T-helper 2 cell (primary cell): ENCODE measurements at places on chromosomes 3 and 15.

- no peak for DNase-seq
Measured at GRCh38 chr3:44482721-44483120, 5.3 kb upstream of the ZNF445 start.

DNA sequence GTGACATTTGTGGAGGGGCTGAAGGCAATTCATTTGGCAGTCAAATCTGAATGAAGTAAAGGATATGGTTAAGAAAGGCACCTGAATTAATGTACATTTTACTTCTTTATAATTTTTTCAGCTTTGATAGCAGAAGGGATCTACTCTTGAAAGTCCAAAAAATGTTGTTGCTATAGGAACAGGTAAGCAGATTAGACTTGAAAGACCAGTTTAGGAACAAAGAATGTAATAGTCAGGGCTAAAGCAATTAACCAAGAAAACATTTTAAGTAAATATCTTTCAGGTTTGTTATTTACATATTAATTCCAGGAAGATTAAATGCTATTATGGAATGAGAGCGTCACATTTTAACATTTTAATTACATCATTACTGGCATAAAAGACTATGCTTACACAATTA is 1.1 kb downstream of the ATP13A4 start:
- no peak for DNase-seq

DNA sequence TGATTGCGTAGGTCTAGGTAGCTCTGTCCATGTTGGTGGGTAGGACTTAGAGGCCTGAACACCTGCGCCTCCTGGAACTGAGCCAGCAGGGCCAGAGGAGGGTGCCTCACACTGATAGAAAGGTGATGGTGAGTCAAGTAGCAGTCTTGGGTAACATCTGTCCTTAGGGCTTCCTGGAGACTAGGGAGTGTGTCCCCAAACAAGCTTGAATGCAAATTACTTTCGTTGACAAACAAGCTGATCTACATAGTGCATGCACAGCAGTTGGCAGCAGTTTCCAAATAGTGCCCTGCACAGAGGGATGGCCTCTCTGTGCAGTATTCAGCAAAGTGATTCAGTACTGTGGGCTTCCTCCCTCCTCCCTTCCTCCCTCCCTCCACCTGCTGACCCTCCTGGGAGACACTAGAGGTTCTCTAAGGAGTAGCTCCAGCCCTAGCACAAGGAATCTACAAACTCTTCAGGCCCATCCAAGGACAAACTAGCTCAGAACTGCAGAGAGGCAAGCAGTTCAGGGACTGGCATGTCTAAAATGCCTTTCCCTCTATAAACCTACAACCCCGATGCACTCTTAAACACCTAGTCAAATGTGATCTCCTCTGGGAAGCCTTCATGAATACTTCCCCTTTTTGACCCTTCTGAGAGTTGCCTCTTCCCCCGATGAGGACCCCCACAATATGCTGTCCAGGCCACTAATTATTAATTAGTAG is 61.0 kb downstream of the TLE3 start:
- no peak for DNase-seq

GRCh38 chr3:13002398-13003124 is 70.7 kb downstream of the IQSEC1 start:
- DNase-seq, result no peak

- peak; percentile 62 for DNase-seq
Measured at GRCh38 chr3:64030741-64031140, 7.4 kb upstream of the PSMD6 start.

GRCh38 chr15:94722024-94722636 is 490.8 kb downstream of the MCTP2 start:
- DNase-seq, result no peak

- no peak for DNase-seq
Measured at GRCh38 chr3:115062009-115062408, 85.1 kb downstream of the ZBTB20 start.

- DNase-seq, result no peak
Measured at GRCh38 chr15:29573197-29573838, 248.9 kb downstream of the TJP1 start.

DNA sequence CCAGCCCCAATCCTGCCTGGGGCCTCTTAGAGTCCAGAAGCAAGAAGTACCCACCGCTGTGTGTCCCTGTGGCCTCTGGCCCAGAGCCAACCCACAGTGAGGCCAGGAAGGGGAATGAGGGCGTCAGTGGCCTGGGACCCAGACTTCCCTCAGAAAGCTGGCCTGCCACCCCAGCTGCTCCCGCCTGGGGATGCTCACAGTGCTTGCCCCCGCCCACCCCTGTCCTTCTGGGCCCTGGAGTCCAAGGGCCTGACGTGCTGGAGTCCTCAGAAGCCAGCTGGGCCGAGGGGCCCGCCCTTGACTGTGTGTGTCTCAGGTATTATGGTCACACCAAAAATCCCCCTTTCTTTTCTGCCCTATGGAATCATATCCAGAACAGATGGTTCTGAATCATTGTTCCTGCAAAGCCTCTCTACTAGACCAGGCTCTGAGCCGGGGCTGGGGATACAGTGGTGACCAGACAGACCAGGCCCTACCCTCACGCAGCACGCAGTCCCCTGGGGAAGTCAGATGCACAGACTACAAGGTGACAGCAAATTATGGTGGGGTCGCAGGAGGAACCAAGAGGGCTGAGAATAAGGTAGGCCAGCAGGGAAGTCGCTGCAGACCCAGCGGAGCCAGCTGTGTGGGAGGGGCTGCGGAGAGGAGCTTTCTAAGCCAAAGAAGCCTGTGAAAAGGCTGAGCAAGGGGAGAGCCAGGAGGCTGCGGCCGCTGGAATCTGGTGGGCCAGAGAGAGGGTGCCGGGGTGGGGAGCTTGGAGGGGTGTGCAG is 99.1 kb downstream of the VGLL4 start:
- no peak for DNase-seq

GRCh38 chr3:161859057-161859456 is 362.4 kb downstream of the OTOL1 start:
- no peak for DNase-seq

DNA sequence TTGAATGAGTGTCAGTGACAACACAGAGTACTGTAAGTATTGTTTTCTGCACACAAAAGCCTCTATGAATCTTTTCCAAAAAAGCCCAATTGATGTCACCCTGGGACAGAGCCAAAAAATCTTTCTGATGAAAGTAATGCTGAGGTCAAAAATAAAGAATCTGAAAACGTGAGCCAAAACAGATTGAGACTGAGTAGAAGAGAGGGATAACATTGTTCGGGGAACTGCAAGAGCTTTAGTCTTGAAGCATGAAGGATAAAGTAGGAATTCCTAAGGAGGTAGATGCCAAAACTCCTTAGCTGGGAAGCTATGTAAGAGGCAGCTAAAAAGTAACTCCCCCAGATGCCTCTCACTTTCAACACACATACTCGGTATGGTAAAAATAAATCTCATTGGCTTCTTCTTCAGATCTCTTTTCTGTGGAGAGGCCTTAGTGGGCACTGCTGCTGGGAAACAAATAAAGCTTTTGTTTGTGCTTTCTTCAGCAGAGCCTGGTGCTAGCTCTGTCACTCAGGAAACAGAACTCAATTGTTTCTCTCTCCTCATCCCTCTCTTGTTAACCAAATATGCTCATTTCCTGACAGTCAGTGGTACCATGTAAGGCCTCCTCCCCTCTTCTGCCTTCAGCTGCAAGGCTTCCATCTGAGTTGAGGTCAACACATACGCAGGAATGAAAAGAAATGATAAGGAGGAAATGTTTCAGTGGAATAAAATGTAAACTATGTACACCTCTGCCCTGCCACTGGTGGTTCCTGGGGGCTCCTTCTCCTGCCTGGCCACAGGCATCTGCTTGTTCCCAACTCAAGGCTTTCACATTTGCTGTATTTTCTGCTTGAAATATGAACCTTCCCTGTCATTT is 58.1 kb downstream of the CD200 start:
- no peak for DNase-seq

DNA sequence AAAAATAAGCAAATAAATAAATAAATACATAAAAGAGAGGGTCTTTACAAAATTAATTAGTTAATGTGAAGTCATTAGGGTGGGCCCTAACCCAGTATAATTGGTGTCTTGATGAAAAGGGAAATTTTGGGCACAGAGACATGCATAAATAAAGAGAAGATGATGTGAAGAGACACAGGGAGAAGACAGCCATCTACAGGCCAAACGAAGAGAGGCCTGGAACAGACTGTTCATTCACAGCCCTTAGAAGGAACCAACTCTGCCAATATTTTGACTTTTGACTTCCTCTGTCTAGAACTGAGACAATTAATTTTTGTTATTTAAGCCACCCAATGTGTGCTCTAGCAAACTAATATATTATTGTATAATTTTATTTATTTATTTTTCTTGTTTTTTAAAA is 29.6 kb upstream of the SELENOK start:
- DNase-seq, result no peak

DNA sequence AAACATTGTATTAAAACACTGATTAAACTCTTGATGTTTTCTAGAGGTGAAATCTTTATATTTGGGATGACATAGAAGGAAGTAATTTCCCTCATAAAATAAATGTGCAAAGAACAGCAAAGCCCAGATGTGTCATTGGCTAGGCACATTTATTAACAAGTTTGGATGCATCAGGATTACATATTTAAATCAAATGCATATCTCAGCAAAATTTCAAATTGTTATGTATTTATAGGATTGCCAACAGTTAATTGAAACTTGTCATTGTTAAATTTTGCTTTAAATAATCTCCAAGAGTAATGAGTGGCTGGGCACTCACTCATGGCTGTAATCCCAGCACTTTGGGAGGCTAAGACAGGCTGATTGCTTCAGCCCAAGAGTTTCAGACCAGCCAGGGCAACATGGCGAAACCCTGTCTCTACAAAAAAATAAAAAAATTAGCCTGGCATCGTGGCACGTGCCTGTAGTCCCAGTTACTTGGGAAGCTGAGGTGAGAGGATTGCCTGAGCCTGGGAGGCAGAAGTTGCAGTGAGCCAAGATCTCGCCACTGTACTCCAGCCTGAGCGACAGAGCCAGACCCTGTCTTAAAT is 28.2 kb downstream of the ARIH1 start:
- no peak for DNase-seq

DNA sequence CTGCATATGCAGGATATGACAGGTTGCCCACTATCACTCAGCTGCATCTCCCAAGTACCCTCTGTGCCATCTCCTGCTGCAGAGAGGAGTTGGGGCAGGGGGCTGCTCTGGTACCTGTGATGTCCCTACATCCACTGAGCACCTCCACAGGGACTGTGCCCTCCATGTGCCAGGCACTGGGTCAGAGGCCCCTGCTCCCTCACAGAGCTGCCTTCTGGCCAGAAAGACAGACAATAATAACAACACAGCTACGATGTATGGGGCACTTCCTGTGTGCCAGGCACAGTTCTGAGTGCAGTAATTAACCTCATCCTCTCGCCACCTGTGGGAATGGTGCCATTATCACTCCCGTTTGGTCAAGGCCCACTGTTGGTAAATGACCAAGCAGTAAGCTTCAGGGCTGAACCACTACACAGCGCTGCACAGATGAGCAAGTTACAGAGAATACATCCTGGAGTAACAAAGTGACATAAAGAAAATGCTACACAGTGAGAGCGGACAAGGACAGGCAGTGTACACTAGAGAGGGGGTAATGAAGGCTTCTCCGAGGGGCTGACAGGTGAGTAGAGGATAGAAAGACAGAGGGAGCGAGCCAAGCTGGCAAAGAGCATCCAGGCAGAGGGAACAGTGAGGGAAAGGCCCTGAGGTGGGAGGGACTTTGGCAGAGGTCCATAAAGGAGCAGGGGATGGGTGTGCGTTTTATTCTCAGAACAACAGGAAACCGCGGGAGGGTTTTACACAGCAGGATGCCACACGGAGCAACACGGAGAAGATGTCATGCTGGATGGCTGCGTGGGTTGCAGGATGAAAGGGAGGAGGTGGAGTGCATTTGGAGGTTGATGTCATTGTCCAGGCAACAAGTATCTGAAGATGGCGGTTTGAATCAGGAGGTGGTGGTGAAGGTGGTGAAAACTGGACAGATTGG is 13.6 kb downstream of the WNT7A start:
- DNase-seq, result peak; percentile 37

DNA sequence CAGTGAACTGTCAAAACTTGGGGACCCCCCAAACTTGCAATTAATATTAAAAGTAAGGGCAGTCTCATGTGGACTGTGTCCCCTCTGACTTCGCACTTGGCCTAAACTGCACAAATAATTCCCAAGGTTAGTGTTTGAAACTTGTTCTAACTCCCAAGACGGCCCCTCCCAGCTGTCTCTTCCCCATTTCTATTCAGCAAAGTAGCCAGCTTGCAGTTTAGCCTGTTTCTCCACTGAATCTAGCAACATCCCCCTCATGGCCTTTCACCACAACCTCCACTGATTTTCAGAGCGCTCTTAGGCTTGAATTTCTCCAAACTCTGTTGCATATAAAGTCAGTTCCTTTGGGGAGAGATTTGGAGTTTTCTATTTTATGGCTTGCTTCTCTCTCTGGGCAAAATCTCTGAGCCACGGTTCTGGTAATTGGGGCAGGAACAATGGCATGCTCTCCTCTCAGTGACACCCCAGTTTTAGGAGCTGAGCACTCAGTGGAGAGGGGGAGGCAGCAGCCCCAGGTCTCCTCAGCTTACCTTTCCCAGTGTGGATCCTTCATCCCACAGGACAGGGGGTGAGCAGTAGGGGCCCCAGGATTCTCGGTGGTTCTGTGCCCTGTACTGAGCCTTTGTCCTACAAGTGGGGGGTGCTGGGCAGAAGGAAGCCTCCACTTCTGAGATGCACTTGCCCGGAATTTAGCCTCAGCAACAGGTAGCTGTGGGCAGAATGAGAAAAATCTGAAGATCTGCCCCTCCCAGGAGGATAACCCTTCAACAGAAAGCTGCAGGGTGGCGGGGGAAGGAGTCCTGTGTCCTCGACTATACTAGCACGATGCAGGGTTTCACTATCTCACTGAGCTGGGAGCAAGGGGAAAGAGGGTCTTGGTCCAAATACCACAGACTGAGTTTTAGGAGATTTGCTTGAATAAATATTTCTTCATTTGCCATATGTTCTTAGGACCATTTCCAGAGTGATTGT is 39.3 kb upstream of the GATA2 start:
- no peak for DNase-seq

- no peak for DNase-seq
Measured at GRCh38 chr3:130516645-130517512, at the start of gene COL6A6. COL6A6 (plus strand) TSS chr3:130517177; CDS start chr3:130560365, 43,188 bp downstream.

GRCh38 chr3:141229132-141229531 is 2.5 kb upstream of the PXYLP1 start:
- no peak for DNase-seq

GRCh38 chr3:142056656-142057330 is 92.6 kb downstream of the TFDP2 start:
- DNase-seq, result no peak

DNA sequence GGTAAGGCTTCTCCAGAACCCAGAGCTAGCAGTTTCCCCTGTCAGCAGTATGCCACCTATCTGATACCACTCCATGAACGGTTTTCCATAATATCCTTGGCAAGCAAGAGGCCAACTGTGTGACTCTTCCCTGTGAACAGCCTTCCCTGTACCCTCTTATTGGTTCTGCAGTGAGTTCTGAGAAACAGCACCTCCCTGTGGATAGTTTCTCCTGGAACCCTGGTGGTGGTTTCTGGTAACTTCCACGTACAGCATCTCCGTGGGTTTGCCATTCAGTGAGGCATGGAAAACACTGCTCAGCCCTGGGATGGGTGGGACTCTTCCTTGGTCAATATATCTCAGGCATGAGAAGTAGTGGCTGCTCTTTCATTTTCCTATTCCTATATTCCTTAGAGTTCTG is 19.4 kb upstream of the SERPINI2 start:
- no peak for DNase-seq

GRCh38 chr3:181561139-181562031 is 150.3 kb upstream of the SOX2 start:
- DNase-seq, result no peak
